DND-41 (cell line): ENCODE measurements at places on chromosomes 2 and 18.

DNA sequence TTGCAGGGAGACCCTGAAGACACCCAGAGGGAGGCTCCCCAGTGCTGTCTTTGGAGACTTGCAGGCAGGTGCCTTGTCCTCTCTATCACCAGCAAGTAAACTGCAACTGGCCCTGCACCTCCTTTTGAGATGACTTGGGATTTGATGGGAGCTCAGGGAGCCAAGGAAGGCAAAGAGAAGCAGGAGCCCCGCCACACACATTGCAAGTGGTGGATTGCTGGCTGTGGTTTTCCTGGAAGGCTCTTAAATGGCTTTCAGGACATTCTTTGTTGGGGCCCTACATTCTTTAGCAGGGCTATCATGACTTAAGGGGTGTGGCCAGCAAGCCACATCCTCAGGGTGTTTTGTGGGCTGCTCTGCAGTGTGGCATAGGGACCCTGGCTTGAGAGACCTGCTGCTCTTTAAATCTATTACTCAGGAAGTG lies 39.9 kb upstream of the CDC42EP3 start:
- DNase-seq: peak; percentile 46

- DNase-seq: no peak
Observed at GRCh38 chr2:62307469-62308389, 111.8 kb downstream of the B3GNT2 start.

DNA sequence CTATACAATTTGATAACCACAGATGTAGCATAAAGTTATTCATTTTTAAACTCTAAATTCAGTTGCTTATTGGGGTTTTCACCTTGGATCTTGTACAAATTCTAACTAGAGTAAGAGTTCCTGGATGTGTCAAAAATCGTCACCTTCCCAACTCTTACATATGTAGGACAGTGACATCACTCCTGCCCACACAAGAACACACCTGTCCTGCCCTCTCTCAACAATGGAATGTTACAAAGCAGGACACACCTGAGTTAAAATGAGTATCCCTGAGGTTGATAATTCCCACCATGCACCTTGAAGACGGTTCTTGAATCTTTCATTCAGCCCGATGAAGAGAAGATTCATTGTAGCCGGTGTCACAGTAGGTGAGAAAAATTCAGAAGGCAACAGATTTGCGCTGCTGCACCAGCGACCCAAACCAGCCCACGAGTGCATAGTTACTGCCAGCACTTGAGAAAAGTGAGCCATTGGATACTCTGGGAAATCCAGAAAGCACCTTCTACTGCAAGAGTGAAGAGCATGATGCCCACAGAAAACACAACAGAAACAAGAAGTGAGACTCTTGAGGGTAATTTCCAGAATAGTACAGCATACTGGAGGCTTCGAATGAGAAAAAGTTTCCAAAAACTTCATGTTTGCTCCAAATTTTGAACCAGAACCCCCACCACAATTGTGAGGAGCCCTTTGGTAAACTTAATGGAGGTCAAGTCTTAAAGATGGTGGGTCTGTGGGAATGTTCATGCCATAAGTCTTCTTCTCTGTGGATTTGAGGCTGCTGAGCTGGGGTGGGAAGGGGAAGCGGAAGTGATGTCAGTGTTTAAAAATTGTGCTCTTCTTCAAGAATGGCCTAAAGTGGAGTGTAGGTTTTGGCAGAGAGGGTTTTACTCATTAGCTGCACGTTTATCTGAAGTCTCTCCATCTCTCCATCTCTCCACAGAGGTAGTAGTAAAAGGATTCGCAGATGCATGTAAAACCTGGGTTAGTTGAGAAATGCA lies 34.7 kb upstream of the ADAM23 start:
- DNase-seq: no peak

- DNase-seq: no peak
Observed at GRCh38 chr2:33011373-33011772, 64.6 kb downstream of the LTBP1 start.

DNA sequence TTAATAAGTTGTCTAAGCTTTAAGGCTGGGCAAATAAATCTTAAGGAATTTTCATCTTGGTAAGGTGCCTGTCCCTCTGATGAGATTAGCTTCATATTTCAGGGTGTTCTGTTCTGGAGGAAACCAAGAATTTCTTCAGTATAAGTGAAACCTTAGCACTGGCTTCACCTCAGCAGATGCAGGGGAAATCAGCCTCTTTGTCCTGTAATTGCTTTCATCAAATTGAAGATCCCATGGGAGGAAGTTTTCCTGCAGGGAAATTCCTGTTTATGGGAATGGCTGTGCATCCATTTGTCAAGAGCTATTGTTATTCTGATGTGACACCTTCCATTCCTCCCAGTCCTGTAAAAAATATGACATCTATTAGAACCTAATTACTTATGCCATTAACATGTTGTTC lies 174.5 kb downstream of the PTPRM start:
- DNase-seq: no peak

DNA sequence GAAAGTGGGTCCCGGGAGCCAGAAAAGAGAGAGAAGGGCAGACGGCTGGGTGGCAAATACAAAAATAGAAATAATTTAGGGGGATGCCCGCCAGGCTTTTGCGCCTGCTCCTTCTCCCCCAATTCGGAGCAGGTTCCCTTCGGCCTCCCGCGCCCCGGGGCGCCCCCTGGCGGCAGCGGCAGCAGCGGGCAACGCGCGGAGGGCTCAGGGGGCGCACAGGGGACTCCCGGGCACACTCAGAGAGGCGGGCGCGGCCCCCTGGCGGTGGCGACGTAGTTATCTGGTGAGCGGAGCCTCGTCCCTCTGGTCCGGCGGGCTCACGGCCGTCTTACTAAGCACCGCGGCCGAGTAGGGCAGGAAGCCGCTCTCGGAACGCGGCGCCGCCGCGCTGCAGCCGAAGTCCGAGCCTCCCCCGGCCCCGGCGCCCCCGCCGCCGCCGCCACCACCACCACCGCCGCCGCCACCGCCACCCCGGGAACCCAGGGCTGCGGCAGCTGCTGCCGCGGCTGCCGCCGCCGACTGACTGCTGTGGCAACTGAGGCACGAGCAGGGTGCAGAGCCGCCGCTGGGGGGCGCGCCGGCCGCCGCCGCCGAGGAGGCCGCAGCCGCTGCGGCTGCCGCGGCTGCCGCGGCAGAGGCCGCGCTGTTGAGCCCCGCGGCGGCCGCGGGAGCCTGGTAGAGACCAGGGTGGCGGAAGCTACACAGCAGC lies 3.8 kb downstream of the EVX2 start:
- no peak for DNase-seq

DNA sequence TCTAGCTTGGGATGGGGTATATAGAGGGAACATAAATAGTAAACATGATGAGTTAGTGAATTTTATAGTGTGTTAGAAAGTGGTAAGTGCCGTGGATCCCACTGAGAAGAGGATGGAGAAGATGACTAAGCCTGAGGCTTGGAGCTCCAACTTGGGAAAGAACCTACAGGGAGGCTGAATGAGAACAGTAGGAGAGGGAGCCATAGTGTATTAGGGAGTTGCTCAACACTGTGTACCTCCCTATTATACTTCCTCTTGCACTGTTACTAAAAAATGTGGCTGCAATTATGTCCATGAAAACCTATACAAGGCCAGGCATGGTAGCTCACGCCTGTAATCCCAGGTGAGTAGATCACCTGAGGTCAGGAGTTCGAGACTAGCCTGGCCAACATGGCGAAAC lies 2.9 kb upstream of the SLC19A3 start:
- no peak for DNase-seq

GRCh38 chr18:10398571-10398970 lies 55.9 kb upstream of the APCDD1 start:
- no peak for DNase-seq

- DNase-seq: no peak
Observed at GRCh38 chr2:24456599-24457556, 34.2 kb upstream of the NCOA1 start.

GRCh38 chr18:45166836-45167551 lies 448.3 kb upstream of the SLC14A2 start:
- DNase-seq: no peak

- DNase-seq: no peak
Observed at GRCh38 chr2:20917719-20918572, 95.0 kb upstream of the LDAH start.

- peak; percentile 82 for DNase-seq
Observed at GRCh38 chr2:26745609-26746327, 18.3 kb upstream of the SLC35F6 start.

DNA sequence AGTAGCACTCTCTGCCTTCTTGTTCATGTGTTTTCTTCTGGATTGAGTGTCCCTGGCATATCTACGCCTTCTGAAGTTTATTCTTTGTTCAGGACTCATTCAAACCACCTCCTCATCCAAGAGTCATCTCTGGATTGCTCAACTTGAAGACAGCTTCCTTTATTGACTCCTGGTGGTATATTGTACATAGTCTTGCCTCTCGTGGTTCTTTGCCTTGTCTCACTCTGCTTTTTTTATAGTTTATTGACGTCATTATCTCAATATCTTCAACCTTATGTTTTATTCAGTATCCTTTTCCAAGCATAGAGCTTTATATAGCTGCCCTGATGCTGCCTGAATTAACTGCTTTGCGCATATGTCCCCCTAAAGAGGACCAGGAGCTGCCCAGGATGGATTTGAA lies 161.7 kb downstream of the INSIG2 start:
- no peak for DNase-seq

GRCh38 chr2:205261516-205262020 lies 420.7 kb upstream of the NRP2 start:
- DNase-seq: no peak

- DNase-seq: peak; percentile 57
Observed at GRCh38 chr2:233857511-233858141, 3.3 kb upstream of the HJURP start.

- no peak for DNase-seq
Observed at GRCh38 chr2:83851066-83851465, 608.0 kb downstream of the SUCLG1 start.

- no peak for DNase-seq
Observed at GRCh38 chr18:76771192-76771799, 51.1 kb upstream of the ZNF236 start.

DNA sequence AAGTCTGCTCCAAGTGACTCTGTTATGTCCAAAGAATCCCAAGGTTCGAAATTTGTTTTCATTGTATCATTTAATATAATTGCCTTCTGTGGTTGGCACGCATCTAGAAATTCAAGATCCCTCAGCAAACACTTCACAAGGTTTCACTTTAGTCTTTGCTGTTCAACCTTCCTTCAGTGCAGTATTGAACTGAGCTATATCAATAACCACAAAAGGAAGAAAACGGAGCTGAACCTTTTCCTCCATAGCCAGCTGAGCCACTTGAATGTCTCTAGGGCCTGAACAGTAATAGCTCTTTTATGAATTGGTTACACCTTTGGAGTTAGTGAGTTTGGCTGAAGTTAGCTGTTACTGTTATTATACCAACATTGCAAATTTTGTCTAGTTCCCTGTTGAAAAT lies 357.7 kb upstream of the HNRNPA3 start:
- no peak for DNase-seq

- DNase-seq: no peak
Observed at GRCh38 chr2:26484579-26484978, 6.7 kb upstream of the OTOF start.

DNA sequence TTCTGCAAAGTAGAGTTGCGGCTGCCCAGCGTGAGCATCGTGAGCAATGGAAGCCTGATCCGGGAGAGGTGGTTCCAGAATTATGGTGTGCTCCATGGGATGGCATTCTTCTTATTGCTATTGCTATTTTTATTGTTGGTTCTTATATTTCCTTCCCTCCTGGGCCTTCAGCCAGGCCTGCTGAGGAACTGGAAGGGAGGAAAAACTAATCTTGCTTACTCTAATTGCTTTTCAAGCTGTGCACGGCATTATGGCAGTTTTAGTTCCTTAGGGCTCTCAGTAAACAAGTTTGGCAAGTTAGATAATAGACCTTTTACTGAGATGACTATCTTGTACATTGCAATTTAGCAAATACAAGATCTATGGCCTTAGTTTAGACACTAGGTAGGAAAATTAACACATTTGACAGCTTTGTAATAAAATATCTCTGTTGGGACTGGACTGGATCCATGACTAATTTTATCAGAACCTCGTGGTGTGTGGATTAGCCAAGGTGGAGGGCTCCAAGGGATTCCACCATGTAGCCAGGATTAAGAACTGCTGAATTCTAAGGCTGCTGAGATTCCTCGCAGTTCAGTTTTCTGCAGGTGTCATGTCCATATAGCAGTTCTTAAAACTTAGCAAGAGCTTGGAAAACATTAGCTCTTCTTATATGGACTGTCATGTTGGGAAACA lies 6.0 kb downstream of the RSAD2 start:
- no peak for DNase-seq

DNA sequence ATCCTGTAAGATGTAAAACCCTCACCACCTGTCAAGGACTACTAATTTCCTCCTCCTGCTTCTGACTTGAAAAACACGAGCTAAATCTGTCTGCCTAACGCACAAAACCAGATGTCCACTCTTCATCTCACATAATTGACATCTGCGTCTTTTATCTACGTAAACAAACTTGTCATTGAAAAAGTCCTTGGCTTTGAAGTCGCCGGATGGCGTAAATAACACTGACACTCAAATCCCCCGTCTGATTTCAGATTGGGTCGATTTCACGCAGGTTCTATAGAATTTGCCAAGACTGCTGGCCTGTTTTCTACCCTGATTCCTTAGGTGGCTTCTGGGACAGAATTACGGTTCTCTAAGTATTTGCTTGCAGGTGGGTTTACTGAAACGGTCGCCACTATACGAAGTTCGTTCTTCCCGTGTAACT lies 539 bp upstream of the MOB4 start:
- DNase-seq: no peak

- no peak for DNase-seq
Observed at GRCh38 chr2:137964066-137964858, at the start of gene HNMT. Gene HNMT (plus strand): TSS chr2:137964473. CDS start chr2:137964492, 19 bp downstream.

DNA sequence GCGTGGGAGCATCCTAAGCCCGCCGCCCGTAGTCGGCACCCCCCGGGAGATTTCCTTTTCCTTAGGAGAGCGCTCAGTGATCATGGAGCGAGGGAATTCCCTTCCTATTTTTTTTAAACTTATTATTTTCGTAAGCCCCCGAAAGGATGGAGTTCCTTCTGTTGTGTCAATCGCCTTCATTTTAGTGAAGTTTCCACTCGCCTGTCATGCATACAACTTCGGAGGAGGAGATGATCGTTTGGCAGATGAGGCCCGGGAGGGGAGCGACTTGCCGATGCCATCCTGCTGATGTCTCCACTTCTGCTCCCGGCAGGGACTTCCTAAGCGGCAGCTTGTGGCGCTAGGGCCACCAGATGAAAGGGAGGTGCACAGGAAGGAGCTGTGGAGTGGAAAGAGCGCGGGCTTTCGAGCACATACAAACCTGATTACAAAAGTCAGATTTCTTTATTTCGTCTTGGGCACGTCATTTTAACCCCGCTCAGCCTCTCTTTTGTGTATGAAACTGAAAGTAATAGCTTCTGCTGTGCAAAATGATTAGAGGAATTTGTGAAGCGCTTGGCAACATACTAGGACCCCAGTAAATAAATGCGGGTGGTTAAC lies at the start of gene ADGRF3:
Gene ADGRF3 (minus strand): TSS at position 336 of the 600 bp plus-strand sequence. CDS start 555 bp downstream, outside the sequence.
- DNase-seq: peak; percentile 83
